Body of pancreas (tissue), 4 donors: ENCODE measurements at places on chromosomes 1 and 21. TPM values are rescaled to one million over a fixed set of nuclear protein-coding genes. Genes with fewer than 3 reads are reported as not detected.

DNA sequence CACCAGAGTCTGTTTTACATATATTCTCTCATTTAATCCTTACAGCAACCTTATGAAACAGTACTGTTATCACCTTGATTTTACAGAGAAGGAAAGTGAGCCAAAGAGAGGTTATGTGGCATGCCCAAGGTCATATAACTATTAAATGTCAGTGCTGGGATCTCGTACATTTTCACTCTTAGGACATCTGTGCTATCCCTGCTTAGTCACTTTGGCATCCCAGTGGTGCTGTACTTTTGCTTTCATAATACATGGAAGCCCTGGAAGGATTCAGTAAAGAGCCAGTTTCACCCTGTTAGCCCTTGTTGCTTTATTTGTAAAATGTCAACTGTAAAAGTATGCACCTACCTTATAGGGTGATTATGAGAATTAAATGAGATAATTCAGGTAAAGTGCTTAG, 104.4 kb downstream of the NFIA start:
- DNase-seq = no peak

DNA sequence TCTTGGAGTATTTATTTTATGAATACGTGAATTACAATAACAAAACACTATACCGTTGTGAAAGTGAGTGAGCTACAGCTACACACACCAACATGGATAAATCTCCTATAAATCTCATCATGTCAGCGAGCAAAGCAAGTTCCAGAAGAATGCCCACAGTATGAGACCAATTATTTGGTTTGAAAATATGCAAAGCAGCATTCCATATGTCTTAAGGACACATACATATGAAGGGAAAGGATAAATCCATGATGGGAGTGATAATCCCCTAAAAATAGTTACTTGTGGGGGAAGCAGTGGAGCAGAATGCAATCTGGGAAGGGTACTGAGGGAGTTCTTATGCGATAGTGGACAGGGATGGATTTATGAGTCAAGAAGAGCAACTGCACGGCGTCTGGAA, 261.3 kb downstream of the DISC1 start:
- no peak for DNase-seq

AMPD1 gene
- total RNA-seq = not detected

DNA sequence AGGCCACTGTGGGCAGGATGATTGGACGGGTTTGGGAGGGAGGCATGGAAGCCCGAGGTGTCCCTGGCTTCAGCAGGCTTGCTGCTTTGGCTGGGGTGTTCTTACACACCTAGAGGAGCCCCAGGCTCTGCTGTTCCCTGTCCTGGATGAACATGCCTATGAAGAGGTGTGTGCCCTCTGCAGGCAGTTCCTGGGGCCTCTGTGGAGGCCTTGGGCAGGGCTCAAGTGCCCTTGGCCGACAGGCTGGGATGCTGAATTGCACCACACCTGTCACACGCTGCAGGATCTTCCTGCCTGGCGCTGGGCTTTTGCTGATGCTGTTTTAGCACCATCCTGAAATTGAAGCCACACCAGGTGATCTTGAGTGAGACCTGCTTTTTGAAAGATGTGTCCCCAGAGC, 415.0 kb upstream of the VAMP3 start:
- DNase-seq = no peak

DNA sequence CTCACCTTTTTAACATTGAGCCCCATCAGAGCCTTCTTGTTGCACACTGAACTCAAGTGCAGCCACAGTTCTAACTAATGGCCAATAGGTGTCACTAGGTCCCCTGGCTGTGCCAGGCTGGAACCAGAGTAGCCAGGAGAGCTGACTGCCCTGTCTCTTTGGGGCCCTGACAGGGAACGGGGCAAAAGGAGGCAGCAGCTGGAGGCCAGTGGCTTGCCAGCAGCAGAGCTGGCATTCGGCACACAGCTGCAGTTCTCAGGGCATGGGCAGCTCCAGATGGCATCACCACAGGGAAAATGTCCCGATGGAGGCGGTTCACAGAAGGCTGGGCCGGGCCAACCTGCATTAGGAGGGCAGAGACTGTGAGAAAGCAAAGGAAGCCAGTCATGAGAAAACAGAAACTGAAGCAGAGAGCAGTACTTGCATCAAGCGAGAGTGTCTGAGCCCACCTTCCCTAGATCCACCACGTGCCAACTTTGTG, 188.6 kb downstream of the FCRL5 start:
- DNase-seq = peak; percentile 65

- no peak for DNase-seq
Measured at GRCh38 chr21:40797891-40798290, 49.1 kb downstream of the DSCAM start.

ARHGEF16 gene
- 22.1 TPM for total RNA-seq

- no peak for DNase-seq
Measured at GRCh38 chr1:27624467-27625178, 10.4 kb downstream of the FGR start.

DNA sequence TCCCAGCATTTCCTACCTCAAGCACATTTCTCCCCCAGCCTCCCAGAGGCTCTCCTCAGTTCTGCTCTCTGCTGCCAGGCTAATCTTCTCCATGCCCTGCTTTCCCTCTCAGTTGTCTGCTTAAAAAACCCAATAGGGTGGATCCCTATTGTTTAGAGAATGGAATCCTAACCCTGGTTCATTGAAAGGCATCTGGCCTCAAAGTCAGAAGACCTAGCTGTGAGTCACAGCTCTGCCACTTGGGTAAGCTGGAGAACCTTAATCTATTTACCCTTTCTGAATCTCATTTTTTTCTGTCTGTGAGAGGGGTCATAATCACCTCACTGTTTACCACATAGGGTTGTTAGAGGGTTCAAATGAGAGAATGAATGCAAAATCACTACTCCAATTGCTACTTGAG, 12.5 kb upstream of the MYOC start:
- no peak for DNase-seq

DNA sequence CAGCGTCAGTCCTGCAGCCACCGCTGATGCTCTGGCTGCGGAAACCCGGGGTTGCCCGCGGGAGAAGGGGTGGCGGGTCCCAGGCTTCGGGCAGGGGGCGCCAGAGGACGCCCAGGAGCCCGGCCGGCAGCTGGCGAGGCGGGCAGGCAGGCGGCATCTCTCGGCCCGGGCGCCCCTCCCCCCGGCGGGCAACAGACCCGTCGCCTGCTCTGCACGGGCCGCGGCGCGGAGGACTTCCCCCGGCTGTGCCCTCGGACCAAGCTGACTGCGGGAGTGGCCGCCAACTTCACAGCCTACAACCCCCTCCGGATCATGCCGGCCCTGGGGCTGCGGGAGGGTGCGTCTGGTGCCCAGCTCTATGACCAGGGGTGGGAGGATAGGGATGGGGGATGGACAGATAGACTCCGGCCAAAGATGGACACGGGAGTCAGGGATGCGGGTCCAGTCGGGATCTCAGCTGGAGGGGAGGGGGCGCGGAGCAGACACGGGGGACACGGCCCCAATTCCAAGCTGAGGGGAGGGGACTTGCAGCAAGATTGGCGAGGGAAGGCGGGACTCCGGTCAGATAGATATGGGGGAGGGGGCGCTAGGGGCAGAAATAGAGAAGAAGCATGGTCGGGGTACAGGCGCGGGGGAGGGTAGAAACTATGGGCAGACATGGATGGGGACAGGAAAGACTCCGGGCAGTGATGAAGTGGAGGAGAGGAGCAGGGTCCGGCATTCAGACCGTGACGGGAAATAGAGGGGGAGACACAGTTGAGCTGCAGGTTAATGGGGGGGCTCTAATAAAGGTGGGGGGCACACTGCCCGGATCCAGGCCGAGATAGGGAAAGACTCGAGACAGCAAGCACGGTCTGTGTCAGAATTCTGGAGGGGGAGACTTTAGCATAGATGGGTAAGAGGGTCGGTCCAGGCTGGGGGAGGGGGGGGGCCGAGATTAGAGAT, 1.1 kb downstream of the ADGRB2 start:
- peak; percentile 73 for DNase-seq

DNA sequence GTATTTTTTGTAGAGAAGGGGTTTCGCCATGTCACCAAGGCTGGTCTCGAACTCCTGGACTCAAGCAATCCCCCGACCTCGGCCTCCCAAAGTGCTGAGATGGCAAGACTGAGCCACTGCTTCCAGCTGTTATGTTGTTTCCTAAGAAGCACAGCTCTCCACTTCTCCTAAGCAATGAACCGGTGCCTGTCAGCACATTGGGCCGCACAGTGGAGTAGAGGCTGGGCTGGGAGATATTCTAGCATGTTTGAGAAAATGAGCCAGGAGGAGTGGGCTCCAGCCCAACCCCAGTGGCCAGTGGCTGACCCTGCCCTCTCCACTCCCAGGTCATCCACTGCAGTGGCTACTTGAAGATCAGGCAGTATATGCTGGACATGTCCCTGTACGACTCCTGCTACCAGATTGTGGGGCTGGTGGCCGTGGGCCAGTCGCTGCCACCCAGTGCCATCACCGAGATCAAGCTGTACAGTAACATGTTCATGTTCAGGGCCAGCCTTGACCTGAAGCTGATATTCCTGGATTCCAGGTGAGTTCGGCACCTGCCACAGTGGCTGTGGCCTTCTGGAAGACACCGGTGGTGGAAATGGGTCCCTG, 27.0 kb downstream of the SIM2 start:
- DNase-seq = no peak

DNA sequence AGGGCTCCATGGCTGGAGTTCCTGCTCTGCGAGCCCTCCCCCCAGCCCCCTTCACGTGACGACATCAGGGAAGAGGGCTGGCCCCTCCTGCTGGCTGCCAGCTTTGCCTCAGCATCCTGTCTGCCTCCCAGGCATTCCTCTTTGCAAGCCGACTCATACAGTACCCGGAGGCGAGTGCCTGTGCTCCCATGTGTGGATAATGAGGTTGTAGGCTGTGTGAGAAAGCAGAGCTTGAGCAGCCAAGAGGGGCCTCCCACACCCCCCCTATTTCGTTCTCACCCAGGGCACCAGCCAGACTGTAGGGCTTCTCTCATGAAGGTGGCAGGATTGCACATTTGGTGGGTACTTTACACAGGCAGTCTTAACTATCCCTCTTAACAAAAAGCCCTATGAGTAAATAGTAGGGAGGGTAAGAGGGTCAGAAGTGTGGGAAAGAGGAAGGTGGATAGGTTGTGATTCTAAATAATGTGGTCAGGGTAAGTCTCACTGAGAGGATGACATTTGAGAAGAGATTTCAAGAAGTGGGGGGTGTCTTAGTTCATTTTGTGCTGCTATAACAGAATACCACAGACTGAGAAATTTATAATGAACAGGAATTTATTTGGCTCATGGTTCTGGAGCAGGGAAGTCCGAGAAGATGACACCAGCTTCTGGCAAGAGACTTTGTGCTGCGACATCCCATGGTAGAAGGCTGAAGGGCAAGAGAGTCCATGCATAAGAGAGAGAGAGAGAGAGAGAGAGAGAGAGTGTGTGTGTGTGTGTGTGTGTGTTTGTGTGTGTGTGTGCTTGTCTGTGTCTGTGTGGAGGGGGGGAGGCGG, 113.5 kb downstream of the OMA1 start:
- no peak for DNase-seq

- no peak for DNase-seq
Measured at GRCh38 chr1:183284086-183284485, 98.0 kb downstream of the LAMC2 start.

DNA sequence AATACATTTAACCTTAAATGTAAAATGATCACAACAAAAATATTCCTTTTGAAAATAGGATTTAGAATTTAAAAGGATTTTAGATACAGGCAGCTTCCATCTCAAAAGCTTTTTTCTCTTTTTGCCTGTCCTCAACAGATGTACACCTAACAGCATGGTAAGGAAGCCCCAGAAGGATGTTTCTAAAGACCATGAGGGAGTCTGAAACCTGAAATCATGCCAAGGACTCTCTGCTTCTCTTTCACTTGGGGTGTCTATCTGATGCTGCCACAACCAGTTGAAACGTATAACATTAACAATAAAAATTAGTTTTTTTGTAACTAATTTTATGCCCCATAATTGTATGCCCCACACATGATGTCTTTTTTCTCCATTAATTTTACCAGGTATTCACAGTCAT, 5.4 kb upstream of the ZNF281 start:
- DNase-seq = no peak

GRCh38 chr21:32423320-32424190, 11.0 kb downstream of the EVA1C start:
- no peak for DNase-seq

URB1 gene
- total RNA-seq = 11.2 TPM

DNA sequence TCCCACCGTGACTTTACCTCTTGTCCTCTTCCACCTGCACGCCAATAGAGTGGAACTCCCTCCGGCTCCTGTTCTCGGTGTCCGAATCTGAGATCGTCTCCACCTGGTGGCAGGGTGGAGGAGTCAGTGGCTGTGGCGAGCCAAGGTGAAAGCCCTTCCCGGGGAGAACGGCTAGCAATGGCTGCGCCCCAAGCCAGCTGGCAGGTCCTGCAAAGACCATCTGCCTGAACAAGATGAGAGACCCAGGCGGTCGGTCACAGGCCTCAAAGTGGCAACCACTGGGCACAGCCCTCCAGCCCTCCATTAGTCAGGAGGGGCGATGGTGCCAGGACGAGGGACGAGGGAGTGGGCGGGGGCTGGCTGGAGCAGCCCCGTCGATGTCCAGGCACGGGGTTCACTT, 25.4 kb upstream of the SMIM12 start:
- peak; percentile 26 for DNase-seq

DNA sequence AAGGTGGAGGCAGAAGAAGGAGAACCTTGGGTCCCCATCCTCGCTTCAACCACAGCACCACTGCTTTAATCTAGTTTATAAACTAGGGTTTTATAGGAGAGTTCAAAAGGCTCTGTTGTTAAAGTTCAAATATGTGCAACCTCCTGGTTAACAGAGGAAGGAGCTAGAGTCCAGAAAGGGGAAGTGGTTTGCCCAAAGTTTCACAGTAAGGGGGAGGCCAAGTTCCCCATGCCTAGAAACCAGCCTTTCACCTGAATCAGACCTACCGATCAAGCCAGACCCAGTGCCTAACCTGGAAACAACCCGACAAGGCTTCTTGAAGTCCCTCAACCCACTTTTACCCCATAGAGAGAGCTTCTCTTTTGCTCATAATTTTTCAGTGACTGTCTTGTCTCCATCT, 106.5 kb downstream of the PLPP3 start:
- DNase-seq = no peak

DNA sequence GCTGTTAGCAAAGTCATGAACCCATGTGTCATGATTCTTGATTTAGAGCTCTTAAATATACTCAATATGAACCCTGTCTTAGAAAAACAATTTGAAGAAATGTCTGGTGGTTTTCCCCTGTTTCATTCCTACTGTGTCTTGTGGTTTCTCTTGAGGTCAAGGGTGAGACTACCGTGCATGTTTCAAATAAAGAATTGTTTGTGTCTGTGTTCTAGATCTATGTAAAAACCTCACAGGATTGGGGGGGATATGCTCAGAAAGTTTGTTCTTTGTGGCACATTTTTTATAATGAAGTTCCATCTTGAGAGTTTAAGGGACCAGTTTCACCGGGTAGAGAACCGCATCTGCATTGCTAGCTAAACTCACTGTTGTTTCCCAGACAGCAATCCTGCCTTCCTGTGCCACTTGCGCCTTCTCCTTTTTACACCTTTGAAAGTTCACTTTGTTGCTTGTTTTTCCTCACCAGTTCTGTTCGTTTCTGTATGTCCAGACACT, 30.9 kb upstream of the CACYBP start:
- no peak for DNase-seq

NBPF9 gene
- 28.3 TPM for total RNA-seq

PTPRU gene
- 24.1 TPM for total RNA-seq

NHLH1 gene
- not detected for total RNA-seq

GRCh38 chr1:87981810-87982209, 653.1 kb downstream of the LMO4 start:
- no peak for DNase-seq
